ENCODE measurements at places on chromosomes 1 and 21.
A peak's percentile ranks its signal among the peaks of the same experiment; 100 is the strongest.

- no peak for DNase-seq
Observed at GRCh38 chr1:231279081-231279480, 38.1 kb downstream of the GNPAT start.

- no peak for DNase-seq
Observed at GRCh38 chr1:205837382-205837970, 12.5 kb downstream of the PM20D1 start.

GRCh38 chr1:241821363-241821762 lies 26.6 kb upstream of the EXO1 start:
- no peak for DNase-seq

- DNase-seq, result no peak
Observed at GRCh38 chr1:244435562-244436205, 16.0 kb downstream of the ADSS2 start.

- DNase-seq, result peak; percentile 16
Observed at GRCh38 chr1:983798-984475, 2.0 kb upstream of the PERM1 start.

DNA sequence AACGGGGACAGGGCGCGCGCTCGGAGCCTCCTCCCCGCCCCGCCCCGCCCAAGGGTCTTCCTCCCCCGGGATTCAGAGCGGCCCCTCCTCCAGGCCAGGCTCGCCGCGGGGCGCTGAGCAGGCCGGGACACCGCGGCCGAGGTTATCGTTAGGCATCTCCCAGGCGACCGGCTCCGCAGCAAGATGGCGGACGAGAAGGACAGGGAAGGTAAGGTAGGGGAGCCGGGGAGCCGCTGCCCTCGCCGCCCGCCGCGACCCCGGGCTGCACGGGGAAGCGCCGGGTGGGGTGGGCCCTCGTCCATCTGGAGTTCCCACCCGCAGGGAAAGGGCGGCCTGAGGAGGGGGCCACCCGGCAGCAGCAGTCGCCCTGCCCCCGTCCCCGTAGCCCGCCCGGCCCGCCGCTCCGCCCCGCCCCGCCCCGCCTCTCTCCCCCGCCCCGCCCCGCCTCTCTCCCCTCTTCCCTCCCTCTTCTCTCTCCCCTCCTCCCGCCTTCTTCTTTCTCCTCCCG lies 105.9 kb upstream of the HNRNPU start:
- no peak for DNase-seq

- no peak for DNase-seq
Observed at GRCh38 chr21:30207252-30207579, 8.7 kb downstream of the CLDN8 start.

GRCh38 chr21:28337315-28337714 lies 655.4 kb downstream of the LTN1 start:
- DNase-seq, result no peak

- DNase-seq, result peak; percentile 7
Observed at GRCh38 chr1:111961773-111962565, 27.5 kb downstream of the KCND3 start.

DNA sequence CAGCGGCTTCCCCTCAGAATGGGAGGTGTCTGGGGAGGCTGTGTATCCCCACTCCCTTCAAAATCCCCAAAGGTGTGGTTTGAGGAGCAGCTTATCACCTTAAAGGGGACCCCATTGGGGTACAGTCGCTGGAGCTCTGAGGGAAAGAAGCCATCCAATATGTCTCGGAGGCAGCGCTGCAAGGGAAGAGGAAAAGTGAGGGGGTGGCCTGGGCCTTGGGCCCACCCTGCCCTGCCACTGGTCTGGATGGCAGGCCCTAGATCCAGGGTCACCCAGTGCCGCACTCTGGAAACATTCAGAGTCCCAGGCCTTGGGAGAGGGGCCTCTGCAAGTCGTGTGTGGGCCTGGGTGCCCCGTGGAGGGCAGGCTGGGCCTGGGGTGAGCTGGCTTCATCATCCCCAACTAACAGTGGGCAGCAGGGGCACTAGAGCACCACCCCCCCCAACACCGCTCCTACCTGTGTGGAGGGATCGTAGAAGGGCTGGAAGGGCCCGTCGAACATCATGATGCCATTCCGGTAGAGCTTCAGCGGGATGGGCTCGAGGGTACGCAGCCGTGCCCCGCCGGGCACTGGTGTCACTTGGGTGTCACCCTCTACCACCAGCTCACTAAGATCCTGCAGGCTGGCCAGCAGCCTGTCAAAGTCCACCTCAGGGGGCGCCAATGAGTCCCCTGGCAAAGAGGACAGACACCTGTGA lies 5.6 kb downstream of the SH3BGRL3 start:
- no peak for DNase-seq

- DNase-seq, result no peak
Observed at GRCh38 chr1:30887485-30888315, 20.9 kb downstream of the SDC3 start.

- DNase-seq, result no peak
Observed at GRCh38 chr1:45892068-45892785, 88.8 kb downstream of the MAST2 start.

- DNase-seq, result no peak
Observed at GRCh38 chr1:82792151-82792550, 991.4 kb downstream of the ADGRL2 start.

GRCh38 chr1:50959303-50959912 lies 659 bp downstream of the FAF1 start:
- peak; percentile 57 for DNase-seq

DNA sequence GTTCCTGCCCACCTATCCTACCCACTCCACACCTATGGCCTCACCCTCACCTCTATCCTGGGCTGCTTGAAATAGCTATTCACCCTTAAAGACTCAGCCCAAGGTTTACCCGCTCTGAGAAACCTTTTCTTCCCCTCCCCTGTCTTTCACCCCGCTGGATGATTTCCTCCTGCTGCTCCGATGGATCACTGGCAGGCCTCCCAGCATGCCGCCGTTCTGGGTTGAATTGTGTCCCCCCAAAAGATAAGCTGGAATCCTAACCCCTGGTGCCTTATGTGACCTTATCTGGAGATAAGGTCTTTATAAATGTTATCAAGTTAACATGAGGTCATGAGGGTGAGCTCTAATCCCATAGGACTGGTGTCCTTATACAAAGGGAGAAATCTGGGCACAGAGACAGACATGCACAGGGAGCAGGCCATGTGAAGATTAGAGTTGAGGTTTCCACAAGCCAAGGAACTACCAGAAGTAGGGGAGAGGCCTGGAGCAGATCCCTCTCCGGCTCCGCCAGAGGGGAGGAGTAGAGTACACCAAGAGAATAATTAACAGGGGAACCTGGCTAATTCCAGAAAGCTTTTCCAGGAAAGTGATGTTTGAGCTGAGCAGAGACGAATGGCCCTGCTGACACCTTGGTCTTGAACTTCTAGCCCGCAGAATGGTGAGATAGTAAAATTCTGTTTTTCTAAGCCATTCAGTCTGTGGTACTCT lies 110.0 kb upstream of the SERBP1 start:
- DNase-seq, result no peak

DNA sequence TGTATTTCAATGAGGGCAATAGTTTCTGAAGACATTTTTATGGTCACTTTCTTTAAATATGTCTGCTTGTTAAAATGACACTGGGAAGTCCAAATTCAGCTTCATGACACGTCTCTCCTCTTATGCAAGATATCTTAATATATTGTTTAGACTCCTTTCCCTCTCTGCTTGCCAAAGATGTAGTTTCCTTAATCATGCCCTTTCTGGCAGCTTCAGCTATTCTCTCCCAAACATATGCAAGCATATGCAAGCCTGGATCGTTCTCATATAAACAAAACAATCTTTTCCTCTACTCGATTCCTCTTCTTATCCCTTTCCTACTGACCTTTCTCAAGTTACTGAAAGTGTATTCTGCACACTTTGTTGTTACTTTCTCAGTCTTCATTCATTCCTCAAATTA lies 372.2 kb downstream of the PTBP2 start:
- no peak for DNase-seq

GRCh38 chr1:205593532-205593931 lies 38.3 kb downstream of the ELK4 start:
- DNase-seq, result no peak

- no peak for DNase-seq
Observed at GRCh38 chr21:42316891-42317290, 1.7 kb upstream of the TFF3 start.
